ENCODE measurements at places on chromosomes 16 and 17.

DNA sequence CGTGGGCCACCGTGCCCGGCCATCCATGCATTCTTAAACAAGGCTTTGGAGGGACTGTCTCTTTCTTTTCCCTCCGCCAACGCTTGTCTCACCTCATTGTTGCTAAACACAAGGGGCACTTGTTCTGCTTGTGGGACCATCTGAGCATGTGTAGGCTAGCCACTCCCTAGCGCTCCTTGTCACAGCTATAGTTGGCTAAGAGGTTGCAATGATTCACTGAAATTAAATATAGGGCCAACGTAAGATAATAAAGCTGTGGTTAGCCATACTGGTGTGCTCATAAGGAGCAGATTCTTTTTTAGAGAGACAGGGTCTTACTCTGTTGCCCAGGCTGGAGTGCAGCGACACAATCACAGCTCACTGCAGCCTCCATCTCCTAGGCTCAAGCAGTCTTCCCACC, 41.2 kb downstream of the KIAA0513 start:
- no peak for DNase-seq

DNA sequence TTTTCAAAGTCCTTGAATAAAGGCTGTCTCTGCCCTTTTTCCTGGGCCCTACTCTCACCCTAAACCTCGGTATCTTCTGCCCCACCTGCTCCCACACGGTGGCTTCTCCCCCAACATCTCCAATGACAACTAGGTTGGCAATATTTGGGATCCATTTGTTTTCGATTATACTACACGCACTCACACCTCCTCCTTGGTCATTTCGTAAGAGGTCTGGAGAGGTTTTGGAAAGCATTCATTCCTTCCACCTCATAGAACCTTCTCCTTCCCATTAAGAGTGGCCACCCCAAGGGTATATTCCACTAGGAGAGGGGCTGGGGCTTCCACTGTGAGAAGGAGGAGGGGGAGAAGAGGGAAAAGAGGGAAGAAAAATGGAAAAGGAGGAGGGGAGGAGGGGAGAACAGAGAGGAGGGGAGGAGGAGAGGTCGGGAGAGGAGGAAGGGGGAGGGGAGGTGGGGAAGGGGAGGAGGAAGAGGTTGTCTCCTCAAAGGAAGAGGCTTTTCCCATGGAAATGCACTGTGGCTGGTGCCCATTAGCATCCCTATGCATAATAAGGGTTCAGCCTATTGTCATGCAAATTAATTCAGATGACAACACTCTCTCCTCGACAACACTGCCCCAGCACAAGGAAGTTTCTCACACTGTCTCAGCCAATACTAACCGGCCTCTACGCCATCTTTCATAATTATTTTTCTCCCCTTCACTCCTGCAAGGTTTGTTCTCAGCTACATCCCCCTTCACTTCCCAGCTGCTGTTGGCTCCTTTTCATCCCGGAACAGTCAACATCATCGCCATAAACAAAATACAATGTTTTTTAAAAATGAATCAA, 30.0 kb downstream of the SOX9 start:
- no peak for DNase-seq

DNA sequence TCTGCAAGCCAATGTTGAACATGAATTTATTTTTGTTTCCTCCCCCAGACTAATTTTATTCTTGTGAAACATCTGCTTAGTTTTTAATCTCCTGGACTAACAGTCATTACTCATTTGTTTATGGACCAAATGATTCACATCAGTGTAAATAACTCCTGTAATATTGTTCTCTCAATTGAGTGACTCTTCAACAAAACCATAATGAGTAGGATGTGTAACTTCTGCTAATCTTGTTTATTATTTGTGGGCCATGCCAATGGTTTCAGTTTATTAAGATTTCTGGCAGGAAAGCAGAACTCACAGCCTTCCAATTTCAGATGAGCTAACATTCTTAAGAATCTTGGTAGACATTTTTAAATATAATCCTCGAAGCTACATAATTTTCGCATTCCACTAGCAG, 1216.3 kb upstream of the GOT2 start:
- DNase-seq: no peak

- DNase-seq: no peak
Measured at GRCh38 chr17:29710891-29711418, 88.2 kb upstream of the CORO6 start.

DNA sequence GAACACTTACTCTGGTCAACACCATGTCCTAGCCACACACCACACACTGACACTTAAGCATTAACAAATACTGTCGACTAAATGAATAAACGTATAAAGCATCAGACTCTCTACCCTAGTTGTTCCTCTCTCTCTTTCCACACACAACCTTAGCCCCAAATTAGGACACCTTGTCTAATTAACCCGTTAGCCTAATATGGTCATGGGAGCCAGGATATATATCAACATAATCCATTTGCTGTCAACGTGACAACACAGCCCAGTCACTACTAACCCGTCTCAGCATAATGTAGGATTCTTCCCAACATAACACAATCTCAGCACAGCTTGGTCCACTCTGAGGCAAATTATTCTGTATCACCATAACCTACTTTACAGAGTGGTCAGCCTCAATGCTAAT, 2.2 kb downstream of the DVL2 start:
- no peak for DNase-seq

- DNase-seq: no peak
Measured at GRCh38 chr16:73506568-73507056, 458.7 kb upstream of the ZFHX3 start.

GRCh38 chr16:66605979-66606751, 1.7 kb downstream of the CMTM3 start:
- DNase-seq: no peak

DNA sequence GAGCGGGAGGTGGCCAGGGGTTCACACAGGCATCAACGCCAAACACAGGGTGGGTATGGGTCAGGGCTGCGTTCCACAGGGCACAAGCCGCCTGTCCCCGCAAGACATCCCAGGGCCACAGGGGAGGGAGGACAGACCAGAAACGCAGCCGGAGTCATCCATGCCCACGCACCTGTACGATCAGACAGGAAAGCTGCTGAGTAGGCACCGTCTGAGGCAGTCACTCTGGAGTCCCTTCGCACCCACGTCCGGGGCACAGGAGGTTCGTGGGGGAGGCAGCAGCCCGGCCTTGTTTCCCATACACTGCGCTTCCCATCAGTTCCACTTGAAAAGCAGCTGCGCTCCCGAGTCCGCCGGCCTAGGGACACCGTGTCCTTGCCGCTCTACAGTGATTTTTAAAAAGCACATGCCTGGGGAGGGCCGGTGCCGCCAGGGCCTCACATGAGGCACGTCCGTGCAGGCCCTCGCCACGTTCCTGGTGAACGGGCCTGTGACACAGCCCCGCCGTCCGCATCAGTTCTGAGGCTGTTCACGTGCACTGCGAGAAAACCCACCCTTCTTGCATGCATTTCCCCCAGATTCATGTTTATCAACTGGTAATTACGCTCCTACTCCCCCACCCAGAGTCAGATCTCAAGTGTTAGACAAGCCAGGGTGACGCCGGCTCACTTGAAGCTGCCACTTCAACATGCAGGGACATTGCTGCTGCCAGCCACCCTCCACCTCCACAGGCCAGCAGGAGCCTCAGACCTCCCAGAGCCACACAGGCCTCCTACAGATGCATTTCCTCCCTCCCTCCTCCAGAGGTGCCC, 34.8 kb downstream of the WDR45B start:
- DNase-seq: no peak

GRCh38 chr17:6077752-6078151, 7.6 kb downstream of the WSCD1 start:
- DNase-seq: no peak
